ENCODE measurements at places on chromosomes 5 and 9.

DNA sequence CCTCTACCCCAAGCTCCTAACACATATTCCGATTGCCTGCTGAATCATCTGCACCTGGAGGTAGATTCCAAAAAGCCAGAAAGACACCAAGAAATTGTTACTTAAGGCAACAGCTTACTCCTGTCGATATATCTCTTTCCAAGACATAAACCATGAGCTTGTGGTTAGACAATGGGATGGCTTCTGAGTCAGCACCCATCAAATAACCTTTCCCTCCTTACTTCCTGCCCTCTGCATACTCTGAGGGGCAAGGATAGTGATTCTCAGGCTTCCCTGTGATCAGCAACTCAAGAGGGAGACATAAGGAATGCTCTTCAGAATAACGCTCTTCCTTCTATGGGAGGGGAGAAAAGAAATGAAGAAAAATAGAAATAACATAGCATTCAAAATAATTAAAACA lies 70.9 kb downstream of the TMEM215 start:
- DNase-seq: no peak

GRCh38 chr5:87137283-87137682 lies 130.4 kb upstream of the RASA1 start:
- no peak for DNase-seq

GRCh38 chr5:9015937-9016270 lies 530.0 kb downstream of the SEMA5A start:
- DNase-seq: no peak

GRCh38 chr5:73299665-73300336 lies 126.8 kb downstream of the TMEM174 start:
- no peak for DNase-seq

DNA sequence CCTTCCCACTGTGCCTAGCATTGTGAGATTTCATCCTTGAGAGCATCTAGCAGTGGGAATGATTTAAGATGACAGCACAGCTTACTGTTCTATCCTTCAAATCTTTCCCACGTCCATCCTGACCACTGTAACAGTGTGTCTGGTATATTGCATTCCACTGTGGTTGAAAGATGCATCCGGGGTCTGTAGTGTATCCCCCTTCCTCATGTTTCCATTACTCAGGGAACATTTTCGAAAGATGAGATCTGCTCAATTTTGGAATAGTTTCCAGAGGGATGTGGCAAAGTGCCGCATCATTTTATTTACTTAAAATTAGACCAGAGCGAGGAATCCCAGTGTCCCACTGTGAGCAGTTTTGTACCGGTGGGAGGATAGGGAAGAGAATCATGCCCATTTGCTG lies 407.1 kb upstream of the PAPPA start:
- DNase-seq: no peak

DNA sequence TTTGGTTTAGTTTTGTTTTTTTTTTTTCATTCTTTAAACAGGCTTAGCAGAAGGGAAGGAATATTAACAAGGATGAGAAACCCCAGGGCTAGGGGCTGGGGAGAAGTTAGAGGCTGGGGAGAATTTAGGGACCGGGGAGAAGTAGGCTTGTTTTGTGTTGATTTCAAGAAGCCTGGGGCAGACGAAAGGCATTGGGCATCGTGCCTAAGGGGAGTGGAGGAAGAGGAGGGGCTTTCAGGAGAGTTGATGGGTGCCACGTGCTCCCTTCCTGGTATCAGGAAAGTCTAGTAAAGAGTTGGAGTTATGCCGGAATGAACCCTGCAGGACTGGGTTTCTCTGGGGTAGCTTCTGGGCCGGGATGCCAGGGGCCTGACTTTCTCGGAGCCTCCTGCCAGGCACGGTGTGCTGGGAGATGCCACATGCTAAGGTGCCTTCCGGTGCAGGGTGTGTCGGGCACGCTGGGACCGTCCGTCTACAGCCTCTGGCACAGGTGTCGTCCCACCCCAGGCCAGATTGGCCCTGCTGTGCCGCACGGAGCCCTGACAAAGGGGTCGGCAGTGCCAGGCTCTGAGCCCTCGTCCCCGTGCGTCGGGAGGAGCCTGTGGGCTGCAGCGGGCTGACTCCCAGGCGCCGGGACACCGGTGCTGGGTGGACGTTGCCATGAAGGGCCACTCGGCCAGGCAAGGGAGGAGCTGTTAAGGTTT lies 159.9 kb downstream of the OLFM1 start:
- no peak for DNase-seq

GRCh38 chr9:135216791-135217441 lies 129.4 kb downstream of the OLFM1 start:
- no peak for DNase-seq

GRCh38 chr5:153883854-153884611 lies 154.7 kb downstream of the FAM114A2 start:
- no peak for DNase-seq

All from stimulated activated CD4-positive, alpha-beta T cell treated with anti-CD3 and anti-CD28 coated beads, Interleukin-4, amount 100 ng/mL, for 4 hours (primary cell).